ENCODE measurements at places on chromosomes 13 and 19.
A peak's percentile ranks its signal among the peaks of the same experiment; 100 is the strongest.

GRCh38 chr13:31968473-31968872 is 63.1 kb upstream of the FRY start:
- DNase-seq, result no peak

DNA sequence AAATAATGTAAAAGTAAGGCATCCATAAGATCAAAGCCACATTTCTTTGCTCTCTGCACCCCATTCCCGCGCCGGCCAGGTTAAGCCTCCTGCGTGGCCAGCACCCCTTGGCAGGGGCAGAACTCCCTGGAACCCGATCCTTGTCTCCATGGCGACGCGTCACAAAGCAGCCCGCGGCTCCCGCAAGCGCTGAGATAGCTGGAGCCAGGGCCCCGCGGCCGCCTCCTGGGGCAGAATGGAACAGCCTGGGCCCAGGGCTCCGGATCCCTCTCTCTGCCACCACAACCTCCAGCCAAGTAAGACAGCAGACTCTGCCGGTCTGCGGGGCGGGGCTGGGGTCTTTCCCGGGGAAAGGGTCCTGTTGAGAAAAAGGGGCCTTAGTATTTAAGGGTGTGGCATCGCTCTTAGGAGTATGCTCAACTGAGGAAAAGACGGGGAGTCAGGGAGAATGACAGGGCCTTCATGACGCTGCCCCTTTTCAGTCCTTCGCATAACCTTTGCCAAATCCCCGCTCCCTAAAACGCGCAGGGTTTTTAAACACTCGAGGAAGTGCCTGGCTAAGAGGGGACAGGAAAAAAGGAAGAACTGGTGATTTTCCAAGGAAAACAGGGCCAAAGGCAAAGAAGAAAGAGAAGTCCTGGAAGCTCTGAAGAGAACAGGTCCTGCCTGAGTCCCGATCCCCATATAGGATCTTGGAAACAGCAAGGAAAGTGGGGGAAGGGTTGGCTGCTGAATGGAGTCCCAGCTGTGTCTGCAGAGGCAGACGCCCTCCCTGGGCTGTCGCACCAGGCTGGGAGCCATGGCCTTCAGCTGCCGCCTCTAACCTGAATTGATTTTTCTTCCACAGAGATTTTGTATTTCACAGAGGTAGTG is at the start of gene TEX26:
TSS of gene TEX26 (plus strand) at position 176 of the 873 bp plus-strand sequence. CDS start at position 236, 60 bp downstream.
- no peak for DNase-seq

- DNase-seq, result no peak
Observed at GRCh38 chr13:59745392-59745788, 418.3 kb downstream of the DIAPH3 start.

- DNase-seq, result no peak
Observed at GRCh38 chr19:570251-570686, 2.1 kb upstream of the BSG start.

GRCh38 chr13:110503037-110503901 is 58.3 kb downstream of the RAB20 start:
- DNase-seq, result no peak

DNA sequence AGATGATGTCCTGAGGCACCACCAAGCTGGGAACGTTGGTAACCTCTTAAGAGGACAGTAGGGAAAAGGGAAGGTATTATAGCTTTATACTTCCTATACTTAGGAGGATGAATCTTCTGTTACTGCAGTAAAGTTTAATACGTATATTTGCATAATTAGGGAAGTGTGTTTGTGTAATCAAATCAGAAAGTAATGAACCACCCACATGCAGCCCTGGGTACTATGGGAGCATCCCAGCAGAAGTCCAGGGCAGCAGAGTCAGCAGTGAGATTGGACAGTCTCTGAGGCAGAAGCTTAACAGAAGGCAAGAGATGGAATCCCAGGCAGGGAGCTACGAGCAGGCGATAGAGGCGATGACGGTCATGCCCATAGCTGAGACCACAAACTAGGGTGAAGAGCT is 12.5 kb downstream of the SAFB start:
- no peak for DNase-seq

- no peak for DNase-seq
Observed at GRCh38 chr13:31063772-31064171, 97.9 kb downstream of the HSPH1 start.

GRCh38 chr19:308471-309205 is 17.4 kb upstream of the PLPP2 start:
- no peak for DNase-seq

DNA sequence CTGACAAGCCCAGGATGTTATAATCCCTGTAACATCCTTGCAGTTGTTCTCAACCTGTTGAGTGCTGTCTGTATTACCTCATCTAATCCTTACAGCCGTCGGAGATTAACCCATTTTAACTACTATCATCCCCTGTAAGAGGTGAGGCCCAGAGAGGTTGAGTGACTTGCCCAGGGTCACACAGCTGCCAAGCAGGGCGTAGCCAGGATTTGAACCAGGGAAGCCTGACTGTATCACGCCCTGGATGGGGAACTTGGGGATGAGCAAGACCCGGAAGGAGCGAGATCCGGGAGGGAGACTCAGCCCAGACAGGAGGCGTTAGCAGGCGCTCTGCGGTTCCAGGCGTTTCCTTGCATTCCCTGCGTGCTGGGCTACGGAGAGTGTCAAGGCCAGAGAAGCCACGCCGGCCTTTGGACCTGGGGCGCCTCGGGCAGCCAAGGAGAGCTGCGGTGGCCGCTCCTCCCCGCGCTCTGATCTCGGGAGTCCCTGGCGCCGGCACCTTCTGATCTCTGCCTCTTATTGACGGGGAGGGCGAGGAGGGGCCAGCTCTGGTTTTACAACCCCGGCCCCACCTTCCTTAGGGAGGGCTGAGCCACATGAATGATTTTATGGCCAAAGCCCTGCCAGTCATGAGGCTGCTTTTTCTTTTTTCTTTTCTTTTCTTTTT is 6.2 kb downstream of the SULT2B1 start:
- DNase-seq, result no peak

DNA sequence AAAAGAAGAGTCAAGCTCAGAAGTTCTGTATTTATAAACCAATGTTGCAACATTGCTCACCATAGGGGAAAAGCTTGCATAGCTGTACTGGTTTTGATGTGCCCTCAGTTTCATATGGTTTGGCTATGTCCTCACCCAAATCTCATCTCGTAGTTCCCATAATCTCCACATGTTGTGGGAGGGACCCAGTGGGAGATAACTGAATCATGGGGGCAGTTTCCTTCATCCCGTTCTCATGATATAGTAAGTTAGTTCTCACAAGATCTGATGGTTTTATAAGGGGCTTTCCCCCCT is 73.9 kb downstream of the TNFRSF19 start:
- DNase-seq, result no peak

- DNase-seq, result no peak
Observed at GRCh38 chr13:108609353-108609752, 20.1 kb upstream of the MYO16 start.

DNA sequence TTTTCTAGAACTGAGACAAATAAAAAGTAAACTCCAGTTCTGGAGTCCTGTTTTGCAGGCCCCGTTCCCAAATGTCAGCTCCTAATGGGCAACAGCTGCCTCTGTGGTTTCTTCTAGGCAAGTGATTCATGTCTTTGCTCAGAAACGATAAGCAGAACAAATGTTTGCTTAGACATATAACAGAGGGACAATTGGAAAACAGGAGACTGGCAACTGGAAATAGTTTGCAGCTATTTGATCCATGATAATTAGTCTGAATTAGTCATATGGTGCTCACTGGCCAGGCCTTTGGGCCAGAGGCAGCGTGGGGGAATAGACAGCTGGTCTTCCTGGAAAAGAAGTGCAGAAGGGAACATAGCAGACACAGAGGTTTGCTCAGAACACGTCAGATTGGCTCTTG is 29.2 kb upstream of the TSHZ3 start:
- no peak for DNase-seq

- no peak for DNase-seq
Observed at GRCh38 chr13:106426909-106427308, 108.6 kb downstream of the EFNB2 start.

- DNase-seq, result no peak
Observed at GRCh38 chr13:100399455-100399854, 189.1 kb downstream of the GGACT start.

GRCh38 chr13:48818495-48819356 is 157.0 kb upstream of the FNDC3A start:
- no peak for DNase-seq

DNA sequence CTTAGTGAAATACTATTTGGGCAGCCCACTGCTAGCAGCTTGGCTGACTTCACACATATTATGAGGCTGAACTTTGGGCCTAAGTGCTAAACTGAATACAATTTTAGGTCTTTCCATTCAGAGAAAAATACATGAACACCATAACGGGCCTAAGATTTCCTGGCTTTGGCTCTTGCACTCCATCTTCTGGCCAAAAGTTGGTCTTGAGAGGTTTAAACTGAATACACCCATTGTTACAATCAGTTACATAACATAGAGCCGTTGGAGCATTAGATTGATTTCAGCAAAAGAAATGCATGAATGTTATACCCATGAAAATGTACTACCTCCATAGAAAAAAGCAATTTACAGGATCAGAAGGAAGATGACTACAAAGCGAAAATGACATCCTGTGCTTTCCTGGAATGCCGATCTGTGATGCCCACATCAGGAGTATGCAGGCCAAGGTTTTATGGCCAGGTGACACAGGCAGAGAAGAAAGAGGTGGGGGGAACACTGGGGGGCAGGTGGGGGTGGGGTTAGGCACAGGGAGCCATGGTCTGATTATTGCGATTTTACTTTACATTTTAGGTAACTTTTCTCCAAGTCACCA is 11.1 kb upstream of the SHISA2 start:
- peak; percentile 24 for DNase-seq

DNA sequence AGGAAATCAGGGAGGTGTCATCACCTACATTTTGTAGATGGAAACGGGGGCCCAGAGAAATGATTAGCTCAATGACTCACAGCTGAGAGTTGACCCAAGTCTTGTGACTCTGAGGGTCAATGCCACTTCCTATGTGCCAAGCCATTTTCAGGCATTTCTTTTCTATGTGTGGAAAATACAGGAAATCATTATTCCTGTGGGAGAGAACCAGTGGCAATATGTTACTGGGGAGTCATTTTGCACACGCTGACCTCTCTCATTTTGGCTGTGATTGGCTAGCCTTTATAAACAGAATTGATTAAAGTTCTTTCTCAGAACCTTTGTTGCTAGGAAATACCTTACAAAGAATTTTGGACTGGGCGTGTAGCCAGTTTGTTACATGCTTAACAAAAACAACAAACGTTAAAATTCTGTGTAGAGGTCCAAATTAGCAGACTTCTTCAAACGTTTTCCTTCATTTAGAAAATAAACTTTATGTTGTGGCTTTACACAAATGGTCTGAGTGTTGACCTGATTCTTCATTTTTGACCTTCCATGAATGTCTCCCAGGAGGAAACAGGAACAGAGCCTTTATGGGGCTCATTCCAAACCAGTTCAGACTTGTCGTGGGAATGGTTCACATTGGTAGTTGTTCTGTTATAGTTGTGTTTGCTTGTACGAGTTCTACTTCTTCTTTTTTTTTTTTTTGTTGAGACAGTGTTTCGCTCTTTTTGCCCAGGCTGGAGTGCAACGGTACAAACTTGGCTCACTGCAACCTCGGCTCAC is 11.4 kb downstream of the PCCA start:
- DNase-seq, result no peak

DNA sequence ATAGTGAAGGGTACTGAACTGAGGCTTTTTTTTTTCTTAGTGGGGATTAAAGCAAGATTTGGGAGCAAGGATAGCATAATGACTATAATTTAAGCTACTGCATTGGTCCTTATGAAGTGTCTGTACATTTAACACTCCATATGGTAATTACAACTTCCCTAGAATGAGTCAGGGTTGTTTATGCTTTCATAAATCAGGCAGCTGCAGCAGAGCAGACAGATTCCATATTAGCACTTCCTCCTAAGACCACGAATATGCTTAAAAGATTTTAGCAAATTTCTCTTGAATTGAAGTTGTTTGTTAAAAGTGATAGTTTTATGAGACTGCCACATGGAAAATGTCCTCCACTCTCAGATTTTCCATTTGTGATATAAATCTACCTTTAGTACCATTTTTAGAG is 401.1 kb upstream of the SPRY2 start:
- DNase-seq, result no peak

DNA sequence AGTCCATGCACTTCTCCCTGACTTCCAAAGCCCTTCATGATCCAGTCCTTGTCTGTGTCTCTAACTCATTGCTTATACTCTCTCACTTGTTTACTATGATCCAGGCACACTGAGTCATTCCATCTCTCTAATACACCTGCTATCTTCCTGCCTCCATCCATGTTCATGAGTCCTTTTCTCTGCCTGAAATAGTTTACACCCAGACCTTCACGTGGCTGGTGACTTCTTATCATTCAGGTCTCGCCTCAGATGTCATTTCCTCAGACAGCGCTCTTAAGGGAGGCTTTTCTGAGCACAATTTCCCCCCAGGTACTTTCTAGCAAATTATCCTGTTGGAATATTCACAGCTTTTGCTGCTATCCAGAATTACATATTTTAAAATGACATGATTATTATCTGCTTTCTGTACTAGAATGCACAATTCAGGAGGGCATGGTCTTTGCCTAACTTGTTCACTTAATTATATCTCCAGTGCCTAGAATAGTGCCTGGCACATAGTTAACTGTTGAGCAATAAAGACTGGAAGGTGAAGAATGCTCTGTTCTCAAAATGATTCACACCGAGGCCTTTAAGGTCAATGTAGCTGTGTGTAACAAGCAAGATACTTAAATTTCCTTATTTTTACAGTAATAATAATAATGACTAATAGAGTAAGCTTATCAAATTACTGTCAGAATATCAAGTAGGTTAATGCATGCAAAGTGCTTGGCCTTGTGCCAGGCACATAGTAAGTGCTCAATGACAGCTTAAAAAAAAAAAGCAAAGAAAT is 183.7 kb upstream of the SPRY2 start:
- DNase-seq, result no peak

DNA sequence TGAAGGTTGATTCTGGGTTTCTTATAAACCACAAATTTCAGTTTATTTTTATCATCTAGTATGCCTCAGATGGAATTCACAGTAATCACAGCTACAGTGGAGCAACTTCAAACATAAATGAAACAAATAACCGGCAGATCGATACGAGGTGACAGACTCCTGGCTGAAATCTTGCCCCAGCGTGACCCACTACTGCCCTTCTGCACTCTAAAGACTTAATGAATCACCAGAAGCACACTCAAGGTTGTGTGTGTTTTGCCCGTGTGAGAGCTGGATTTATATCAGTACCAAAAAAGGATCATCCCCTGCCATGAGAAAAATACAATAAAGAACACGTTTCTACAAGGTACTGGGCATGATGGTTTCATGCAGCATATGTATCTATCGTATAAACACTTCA is 161.7 kb downstream of the KLF12 start:
- DNase-seq, result no peak

GRCh38 chr13:113927661-113928581 is 46.0 kb downstream of the C13orf46 start:
- no peak for DNase-seq

DNA sequence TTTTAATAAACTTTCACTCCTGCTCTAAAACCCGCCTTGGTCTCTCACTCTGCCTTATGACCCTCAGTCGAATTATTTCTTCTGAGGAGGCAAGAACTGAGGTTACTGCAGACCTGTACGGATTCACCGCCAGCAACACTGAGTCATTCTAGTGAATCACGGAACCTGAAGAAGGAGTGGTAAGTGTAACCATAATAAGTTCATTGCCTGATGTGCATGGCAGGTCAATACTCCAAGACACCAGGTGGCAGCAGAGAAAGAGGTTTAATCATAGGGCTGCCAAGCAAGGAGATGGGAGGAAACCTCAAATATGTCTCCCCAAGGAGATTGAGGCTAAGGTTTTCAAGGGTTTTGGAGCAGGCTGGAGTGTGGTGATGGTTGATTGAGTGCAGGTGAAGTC is 204.3 kb upstream of the IPO5 start:
- no peak for DNase-seq

GRCh38 chr13:48567515-48568369 is 34.9 kb upstream of the RCBTB2 start:
- no peak for DNase-seq

Data from activated CD4-positive, alpha-beta T cell treated with anti-CD3 and anti-CD28 coated beads for 4 hours (primary cell).